ENCODE measurements at places on chromosomes 16 and 17.

- DNase-seq = no peak
These were observed 540.8 kb upstream of the HSBP1 start for GRCh38 chr16:83266848-83267553.

GRCh38 chr17:61124562-61124961, 275.1 kb upstream of the TBX2 start:
- DNase-seq = no peak

DNA sequence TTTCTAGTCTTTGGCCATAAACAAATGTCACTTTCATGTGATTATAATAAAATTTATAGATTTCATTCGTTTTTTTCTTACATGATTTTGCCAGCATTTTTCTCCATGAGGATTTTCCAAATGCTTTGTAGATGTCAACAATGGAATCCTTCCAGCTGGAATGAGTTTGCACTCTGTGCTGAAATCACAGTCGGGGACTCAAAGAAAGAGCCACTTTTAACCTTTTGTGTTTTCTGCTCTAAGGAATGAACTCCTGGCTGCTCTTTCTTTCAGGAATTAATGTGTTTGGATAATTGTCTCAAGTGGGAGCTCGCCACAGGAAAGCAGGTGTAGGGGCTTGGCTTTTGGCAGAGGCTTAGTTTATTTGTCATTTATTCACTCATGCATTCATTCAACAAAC, 372.3 kb upstream of the SALL1 start:
- DNase-seq = no peak

DNA sequence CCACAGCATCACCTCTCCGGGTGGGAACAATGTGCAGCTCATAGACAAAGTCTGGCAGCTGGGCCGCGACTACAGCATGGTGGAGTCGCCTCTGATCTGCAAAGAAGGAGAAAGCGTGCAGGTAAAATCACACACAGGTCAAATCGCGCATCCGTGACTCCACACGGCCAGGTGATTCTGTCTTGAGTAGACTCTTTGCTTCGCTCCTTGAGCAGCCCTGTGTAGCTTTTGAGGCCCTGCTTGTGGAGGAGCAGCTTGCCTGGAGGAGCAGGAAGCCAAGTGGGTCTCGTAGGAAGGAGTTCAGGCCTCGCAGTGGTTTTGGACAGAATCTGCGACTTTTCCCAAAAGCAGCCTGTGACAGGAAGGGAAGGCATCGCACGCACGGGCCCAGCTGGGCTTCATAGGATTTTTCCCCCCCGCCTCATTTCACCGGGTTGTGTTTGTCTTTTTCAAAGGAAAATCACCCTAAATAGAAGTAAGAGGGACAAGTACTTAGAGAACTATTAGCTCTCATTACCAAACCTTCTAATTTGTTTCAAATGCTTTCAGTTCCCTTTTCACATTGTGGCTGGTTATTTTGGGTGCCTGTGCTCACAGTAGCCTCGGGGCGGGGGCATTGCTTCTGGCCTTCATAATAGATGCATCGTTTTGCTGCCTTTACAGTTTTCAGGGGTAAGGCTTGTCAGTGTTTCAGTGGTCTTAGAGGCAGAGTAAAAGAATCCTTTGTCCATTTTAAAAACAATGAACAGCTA, 71.5 kb downstream of the SEC14L1 start:
- DNase-seq = no peak

- DNase-seq = no peak
These were observed 81.4 kb downstream of the SLC39A11 start for GRCh38 chr17:73011016-73011486.

GRCh38 chr17:20084621-20085282, 75.6 kb downstream of the SPECC1 start:
- DNase-seq = no peak
